ENCODE measurements at places on chromosomes 2 and 18.

GRCh38 chr18:67545681-67546080, 29.2 kb upstream of the DSEL start:
- DNase-seq: no peak

DNA sequence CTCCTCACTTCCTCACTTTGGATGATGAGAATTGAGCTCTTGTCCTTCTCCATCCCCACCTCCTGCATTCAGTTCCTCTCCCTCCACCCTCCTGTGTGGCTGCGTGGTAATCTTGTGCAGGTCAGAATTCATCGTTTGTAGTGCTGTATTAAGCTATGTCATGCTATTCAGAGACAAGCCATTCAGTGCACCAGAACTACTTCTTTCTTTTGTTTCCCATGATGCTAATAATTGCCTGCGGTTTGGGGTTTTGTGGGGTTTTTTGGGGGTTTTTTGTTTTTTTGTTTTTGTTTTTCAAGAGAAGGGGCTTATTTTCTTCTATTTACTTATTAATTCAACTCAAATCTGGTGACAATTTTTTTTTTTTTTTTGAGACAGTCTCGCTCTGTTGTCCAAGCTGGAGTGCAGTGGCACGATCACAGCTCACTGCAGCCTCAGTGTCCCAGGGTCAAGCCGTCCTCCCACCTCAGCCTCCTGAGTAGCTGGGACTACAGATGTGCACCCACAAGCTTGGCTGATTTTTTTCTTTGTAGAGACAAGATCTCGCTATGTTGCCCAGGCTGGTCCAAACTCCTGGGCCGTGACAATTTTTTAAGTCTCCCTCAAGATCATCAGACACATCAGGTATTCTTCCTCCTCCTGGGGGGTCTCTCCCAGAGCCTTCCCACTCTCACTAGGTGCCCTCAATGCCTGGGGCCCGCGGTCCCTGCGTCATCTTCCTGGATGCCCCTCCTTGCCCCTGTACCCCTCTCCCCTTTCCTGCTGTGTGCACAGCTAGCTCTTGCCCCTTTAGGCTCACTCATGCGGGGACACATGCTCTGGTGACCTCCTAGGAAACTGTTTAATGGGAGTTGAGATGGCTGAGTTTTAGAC, 37.8 kb downstream of the MAL start:
- no peak for DNase-seq

DNA sequence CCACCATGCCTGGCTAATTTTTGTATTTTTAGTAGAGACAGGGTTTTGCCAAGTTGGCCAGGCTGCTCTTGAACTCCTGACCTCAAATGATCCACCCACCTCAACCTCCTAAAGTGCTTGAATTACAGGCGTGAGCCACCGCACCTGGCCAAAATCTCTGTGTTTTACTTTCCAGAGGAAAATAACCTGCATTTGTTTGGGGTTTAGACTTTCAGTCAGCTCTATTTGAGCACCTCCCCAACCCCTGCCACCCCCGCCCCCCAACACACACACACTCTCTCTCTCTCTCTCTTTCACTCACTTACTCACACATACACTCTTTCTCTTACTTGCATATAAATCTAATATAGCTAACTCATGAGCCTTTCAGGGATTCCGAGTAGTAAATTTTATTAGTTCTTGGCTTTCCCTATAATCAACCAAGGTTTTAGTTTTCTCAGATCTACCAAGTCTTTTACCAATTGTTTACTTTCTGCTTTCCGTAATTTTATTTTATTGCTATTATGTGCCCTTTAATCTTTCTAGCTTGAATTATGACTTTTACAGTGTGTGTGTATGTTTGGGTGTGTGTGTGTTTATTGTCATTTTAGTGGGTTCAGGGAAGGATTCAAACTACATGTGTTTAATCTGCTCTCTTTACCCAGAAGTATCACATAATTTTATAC, 24.5 kb downstream of the MFSD6 start:
- no peak for DNase-seq

DNA sequence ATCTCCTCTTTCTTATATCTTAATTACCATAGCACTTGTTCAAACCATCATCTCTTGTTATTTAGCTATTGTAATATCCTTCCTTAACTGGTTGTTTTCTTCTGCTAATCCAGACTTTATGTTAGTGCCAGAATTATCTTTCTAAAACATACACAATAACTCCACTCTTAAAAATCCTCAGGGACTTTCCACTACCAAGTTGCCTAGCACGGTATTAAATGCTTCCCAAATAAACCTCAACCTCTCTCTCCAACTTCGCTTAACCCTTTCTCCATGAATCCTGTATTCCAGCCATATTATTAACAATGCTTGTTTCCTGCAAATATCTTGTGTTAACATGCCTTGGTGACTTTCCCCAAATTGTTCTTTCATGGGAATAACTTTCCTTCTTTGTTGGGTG, 84.5 kb downstream of the FAM228A start:
- no peak for DNase-seq

GRCh38 chr2:54402350-54402749, 53.8 kb upstream of the SPTBN1 start:
- DNase-seq: no peak

DNA sequence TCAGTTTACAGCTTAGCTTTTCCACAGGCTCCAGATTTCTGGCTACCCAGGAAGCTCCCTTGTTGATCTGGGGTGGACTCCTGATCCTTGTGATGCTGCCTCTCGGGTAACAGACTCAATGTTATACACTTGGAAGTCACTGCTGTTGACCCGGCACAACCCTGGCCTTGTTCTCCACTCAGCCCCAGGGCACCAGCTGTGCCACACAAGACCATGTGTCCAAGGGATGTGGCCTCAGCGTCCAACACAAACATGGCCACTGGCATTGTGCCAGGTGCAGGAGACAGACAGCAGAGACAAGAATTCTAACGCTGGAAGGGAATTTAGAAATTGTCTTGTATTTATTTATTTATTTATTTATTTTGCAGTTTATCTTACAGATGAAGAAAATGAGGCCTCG, 39.0 kb upstream of the PPP4R1 start:
- no peak for DNase-seq

DNA sequence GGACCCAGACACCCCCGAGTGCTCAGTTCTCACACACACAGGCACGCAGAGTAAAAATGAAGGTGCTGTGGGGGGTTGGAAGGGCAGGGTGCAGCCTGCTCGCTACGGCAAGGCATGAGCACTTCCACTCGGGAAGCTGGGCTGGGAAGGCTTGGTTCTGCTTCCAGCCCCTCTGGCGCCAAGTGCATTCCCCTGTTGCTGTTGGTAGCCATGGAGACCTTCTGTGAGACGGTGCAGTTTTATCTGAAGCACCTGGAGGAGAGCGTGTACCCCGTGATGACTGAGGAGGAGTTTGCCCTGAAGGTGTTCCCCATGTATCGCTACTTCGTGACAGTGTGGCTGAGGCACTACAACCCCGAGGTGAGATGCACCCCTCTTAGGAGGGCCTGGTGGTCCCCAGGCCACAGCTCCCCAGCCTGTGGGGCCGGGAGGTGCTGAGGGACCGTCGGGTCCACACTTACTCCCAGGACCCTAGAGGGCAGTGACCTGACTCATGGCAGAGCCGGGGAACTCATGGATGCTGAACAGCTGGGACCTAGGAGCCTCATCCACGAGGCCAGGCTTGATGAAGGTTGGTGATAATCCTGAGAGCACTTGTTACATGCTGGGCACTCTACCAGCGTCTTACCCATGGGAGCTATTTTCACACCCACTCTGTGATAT, 15.5 kb downstream of the MROH2A start:
- DNase-seq: peak; percentile 55

GRCh38 chr2:159572459-159572858, 43.9 kb downstream of the BAZ2B start:
- DNase-seq: no peak

DNA sequence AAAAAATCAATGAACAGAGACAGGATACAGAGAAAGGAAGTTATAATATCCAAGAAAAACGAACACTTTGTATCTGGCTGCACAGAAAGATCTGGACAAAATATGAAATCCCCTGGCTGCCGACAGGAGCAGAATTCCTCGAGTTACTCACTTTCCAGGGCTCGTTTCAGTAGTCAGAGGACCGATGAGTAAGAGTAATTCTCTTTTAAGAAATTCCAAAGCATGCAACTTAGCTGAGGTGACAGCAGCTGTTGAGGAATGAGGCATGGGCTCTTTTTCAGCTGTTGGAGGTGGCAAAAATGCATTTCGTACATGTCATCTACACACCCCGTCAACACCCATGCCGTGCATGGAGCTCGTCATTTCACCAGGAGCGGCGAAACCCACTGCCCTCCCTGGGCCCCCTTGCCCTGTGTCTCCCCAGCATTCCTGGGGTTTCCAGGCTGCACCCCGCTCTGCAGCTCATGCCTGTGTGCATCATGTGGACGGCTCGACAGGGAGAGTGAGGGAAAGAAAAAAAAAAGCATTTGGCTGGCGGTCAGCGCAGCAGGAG, 210.8 kb upstream of the SMIM21 start:
- no peak for DNase-seq

DNA sequence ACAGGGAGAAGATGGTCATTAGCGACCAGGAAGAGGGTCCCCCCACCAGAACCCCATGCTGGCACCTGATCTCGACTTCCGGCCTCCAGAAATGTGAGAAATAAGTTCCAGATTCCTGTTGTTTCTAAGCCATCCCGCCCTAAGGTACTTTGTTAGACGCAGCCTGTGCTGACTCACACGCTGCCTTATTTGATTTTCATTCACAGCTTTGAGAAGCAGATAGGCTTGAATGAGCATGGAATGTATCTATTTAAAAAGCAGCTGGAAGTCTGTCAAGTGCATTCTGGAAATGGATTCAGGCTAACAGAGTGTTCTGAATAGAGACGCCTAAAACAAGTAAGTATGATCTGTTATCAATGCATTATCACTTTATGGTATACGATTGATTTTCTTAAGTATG, 8.3 kb upstream of the IL1R2 start:
- no peak for DNase-seq

DNA sequence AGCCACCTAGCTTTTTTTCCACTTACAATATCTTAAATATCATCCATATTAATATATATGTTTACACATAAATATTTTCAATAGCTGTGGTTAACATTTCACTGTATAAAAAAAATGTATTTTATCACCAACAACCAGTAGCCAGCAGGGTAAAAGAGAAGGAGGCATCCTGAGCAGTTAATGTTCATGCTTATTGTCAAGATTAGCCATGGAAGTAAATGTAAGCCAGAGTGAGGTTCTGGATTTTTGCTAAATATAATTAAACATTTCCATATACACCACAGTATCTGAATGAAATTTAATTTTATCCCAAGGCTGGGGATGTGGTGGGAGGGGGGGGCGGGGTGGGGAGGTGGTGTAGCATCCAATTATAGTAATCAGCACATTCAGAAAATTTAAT, 80.3 kb upstream of the GRB14 start:
- DNase-seq: no peak

GRCh38 chr2:192394605-192395004, 199.9 kb upstream of the TMEFF2 start:
- DNase-seq: no peak

GRCh38 chr2:102337012-102337411, 18.6 kb upstream of the IL18R1 start:
- DNase-seq: no peak

DNA sequence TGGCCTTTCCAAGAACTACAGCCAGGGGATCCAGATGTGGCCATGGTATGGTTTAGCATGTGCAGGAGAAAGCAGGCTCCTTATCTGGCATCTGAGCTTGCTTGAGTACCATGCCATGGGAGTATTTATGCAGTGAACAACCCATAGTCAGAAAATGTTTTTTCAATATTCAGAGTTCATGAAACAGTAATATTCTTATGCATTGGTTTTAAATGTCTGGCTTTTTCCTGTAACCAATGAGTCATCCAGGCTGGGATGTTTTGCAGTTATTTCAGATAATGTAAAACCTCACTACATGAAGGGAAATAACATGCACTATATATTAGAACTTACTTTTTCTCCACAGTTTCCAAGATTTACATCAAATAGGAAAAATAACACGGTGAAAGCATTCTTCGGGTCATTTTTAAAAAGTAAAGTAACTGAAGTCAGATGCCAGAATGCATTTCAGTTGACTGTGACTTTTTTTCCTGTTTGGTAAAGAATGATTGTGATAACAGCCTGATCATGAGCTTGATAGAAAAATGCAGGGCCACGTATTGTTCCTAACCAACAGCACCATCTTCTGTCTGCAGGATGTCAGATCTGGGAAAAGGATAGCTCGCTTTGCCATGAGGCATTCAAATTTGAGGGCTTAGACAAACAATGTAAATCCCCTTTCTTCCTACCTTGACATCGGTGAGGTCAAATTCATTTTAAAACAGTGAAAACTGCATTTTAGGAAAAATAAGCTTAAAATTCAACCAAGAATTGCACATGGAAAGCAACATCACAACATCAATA, 152.8 kb downstream of the DSC3 start:
- DNase-seq: no peak

GRCh38 chr2:138209009-138209408, 244.7 kb downstream of the HNMT start:
- DNase-seq: no peak

DNA sequence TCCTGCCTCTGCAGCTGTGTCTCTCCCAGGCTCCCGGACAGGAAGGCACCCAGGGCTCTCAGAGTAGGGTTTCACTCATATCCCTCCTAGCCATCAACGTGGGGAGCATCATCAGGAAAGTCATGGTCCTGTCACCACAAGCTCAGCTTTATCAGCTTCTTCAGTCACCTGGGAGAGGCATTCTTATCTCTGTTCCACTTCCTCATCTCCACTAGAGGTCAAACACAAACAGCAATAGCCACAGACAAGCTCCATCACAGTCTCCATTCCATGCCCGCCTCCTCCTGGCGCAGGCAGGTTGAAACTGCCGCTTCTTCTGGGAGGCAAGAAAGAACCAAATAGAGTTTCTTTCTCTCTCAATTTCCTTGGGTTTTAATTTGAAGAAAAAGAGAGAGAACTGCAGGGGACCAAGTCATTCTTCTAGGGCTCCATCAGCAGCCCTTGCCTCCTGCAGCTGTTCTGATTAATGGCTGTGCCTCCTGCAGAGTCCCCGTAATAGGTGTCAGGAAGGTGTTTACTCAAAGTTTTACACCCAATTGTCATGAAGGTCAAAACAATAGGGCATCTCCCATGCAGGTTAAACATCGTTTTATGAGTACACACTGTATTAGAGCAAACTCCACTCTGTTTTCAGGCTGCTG, 377.9 kb downstream of the TMEM182 start:
- DNase-seq: no peak

DNA sequence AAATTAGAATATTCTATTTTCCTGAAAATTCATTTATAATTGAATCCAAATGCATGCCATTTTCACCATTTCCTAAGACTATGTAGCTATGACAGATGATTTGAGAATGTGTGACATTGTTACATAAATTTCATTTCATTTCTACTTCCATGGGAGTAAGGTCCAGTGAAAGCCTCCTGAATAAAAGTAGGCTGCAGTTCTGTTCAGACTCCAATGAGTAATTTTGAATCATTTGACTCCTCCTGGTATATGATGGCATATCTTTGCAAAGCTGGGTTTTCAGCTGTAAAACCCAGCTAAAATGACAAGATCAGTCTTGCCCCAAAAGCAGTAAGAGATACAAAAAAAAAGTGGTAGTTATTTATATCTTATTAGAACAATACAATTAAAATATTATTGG, 101.0 kb upstream of the DNAJC10 start:
- no peak for DNase-seq
